ENCODE measurements at places on chromosomes 6 and 20.

DNA sequence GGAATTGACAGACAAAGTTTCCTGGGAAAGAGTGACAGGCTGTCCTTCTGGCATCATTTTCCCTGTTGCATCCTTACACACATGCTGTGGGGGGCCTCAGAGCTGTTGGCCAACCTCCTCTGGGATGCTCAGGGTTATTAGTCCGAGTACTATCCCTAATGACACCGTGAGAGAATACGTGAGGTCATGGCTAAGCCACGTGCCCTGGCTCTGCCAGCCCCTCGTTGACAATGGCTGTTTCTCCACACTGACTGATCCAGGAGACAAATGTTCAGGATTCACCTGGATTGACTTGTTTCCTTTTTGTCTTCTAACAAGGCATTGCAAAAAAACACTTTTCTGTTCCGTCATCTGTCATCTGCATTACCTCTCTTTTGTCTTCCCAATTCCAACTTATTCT is 604.6 kb downstream of the TFAP2A start:
- no peak for DNase-seq

- no peak for DNase-seq
Measured at GRCh38 chr6:41231246-41231645, 3.1 kb downstream of the TREML4 start.

- no peak for DNase-seq
Measured at GRCh38 chr6:72864799-72865198, 242.9 kb downstream of the KCNQ5 start.

GRCh38 chr6:79384845-79385244 is 150.4 kb upstream of the HMGN3 start:
- DNase-seq, result peak; percentile 67
